Right renal cortex interstitium (tissue), 3 donors: ENCODE measurements at places on chromosomes 12 and 14.
A peak's percentile ranks its signal among the peaks of the same experiment; 100 is the strongest.

DNA sequence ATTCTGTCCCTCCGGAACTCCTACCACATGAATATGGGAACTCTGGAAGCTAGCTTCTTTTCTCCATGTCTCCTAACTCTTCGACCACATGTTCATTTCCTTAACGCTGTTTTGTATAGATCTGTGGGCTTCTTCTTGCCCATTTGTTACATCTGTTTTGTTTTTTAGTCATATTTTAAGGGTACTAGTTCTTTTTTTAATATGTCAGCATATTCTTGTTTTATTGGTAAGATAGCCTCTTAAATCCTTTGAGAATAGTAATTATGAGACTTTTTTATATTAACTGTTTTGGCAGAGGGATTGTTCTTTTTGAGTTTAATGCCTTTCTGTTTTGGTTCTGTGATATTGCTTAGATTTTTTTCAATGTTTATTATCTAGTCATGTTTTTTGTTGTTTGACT, 70.5 kb downstream of the VRK1 start:
- no peak for DNase-seq

GRCh38 chr14:70711451-70711850, 69.7 kb downstream of the TTC9 start:
- no peak for DNase-seq

DNA sequence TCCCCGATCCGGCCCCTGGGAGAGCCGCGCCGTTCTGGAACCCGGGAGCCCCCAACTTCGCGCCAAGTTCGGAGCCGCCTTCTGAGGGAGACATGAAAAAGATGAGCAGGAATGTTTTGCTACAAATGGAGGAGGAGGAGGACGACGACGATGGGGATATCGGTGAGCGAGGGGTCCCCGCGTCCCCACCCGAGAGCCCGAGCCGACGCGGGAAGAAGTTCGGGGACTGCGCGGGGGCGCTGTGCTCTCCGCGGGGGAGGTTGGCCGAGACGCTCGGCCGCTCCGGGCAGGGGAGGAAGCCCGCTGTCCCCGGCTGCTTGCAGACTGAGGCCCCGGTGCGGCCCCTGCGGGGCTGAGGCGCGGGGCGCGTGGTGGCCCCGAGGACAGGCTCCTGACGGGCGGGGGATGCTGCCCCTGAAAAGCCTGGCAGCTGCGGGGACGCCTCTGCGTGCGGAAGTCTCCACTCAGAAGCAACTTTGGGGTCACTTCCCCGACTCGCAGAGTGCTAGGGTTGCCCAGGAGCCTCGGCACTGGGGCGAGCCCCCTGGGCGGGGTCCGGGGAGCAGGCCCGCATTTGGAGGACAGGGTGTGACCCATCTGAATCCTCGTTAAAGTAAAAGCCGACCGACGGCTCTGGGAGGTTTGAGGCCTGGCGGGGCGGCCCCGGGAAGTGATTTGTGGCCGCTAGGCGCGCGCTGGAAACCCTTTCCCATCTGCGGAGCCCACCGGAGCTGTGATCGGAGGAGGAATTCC, 511 bp downstream of the ANO6 start:
- DNase-seq: no peak

GRCh38 chr12:132723764-132724140, 13.1 kb downstream of the PGAM5 start:
- DNase-seq: no peak

GRCh38 chr14:61193476-61193875, 87.7 kb downstream of the TMEM30B start:
- DNase-seq: no peak

GRCh38 chr14:32666308-32666707, 272.4 kb upstream of the NPAS3 start:
- no peak for DNase-seq

GRCh38 chr12:99706736-99707473, 59.4 kb downstream of the GARIN6 start:
- no peak for DNase-seq

GRCh38 chr12:117279606-117280005, 81.8 kb downstream of the NOS1 start:
- no peak for DNase-seq

GRCh38 chr12:83473408-83474095, 786.8 kb downstream of the TMTC2 start:
- DNase-seq: no peak

GRCh38 chr14:88934351-88934806, 109.9 kb downstream of the TTC8 start:
- DNase-seq: peak; percentile 32

GRCh38 chr14:50524060-50524459, 8.3 kb downstream of the MAP4K5 start:
- DNase-seq: no peak

DNA sequence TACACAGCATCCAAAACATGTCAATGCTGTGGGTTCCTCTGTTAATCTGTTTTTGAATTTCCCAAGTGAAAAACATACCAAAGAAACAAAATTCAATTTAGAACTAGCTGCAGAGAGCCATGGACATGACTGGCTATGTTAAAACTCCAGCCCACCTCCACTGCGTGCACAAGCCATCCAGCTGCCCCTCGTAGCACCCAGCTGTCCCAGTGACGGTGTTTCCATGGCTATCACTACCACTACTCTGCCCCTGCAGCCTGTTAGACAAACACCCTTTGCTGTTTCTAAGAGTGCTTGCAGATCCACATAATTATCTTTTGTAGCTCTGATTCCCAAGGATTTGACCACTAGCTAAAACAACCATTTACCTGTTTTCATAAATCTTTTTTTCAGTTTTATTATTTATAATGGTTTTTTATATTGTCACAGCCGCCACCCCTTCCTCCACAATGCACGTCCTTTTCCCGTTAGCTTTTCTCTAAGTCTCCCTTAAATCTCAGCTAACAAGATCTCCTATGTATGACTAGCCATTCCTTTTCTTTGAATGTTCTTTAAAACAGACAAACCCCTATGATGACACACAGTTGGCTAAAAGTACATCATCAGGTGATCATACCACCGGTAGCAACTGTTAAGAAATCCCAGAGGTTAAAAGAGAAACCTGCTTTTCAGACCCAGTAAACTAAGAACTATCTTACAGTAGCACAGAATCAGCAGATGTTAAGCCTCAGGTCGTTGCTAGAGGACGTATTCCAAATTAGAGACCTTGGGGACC, 37.8 kb upstream of the NAA30 start:
- no peak for DNase-seq

- no peak for DNase-seq
These were observed 241.6 kb upstream of the NOVA1 start for GRCh38 chr14:26839481-26839880.

- no peak for DNase-seq
These were observed 53.9 kb upstream of the FICD start for GRCh38 chr12:108461058-108461660.

GRCh38 chr14:93347850-93348249, 868 bp downstream of the COX8C start:
- DNase-seq: no peak

DNA sequence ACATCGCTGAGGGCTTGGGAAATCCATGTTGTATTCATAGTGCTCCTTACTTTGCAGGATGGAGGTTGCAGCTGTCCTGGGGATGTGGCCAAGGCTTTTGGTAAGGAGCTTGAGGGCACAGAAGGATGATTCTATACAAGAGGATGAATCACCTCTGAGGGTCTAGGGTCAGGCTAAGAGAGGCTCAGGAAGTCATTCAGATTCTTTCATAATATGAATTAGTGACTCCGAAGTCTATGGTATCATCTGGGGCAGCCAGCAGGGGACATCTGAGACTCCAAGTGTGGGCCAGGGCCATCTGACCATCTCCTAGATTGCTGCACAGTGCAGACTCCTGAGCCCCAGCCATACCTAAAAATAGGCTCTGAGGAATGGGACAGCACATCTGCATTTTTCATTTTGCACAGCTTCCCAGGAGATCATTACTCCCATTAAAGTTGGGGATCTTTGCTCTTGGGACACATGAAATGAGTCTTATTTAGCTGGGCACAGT, 4.8 kb downstream of the GMPR2 start:
- DNase-seq: no peak

DNA sequence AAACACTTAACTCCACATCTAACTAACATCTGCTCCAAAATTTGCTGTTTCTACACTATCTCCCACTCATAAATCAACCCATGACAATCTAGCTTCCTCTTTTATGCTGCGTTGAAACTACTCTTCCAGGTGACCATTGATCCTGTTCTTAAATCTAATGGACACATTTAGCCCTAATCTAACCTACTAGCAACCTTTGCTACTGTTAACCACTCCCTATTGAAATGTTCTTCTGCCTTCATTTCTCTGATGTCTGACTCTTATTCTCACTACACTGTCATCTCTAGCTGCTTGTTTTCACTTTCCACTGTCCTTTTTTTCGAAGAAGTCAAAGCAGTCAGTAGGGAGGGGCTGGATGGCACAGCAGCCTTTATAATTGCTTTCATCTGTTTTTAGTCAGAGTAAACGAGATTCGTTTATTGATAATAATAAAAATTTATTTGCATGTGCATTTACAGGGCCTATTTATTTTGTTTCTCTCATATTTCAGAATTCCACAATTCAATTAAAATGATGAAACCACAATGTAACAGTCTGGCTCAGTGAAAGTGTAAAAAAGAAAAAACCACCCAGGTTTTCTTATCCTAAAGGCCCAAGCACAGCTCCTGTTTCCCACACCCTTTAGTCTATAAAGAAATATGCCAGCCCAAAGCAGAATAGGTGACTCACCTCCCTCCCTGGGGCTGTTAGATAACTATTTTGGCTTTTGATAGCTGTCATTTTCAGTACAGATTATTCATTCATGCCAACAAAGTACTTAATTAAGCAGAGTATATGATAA, 44.9 kb downstream of the ATP2B1 start:
- no peak for DNase-seq

GRCh38 chr14:63240221-63240620, 36.0 kb downstream of the RHOJ start:
- no peak for DNase-seq

DNA sequence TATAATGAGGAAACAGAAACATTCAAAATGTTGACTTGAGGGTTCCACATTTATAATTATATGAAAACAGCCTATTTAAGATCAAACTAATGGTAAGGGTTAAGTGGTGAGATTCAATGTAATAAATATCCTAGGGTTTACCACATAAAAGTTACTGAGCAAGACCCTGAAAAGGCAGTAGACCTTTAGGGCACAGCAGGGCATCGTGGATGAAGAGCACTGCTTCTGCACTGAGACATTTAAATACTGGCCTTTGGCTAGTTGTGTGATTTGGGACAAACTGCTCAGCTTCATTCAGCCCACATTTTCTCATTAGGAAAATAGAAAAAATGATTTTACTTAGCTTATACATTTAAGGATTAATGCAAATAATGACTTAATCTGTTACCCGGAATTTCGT, 42.0 kb downstream of the CNTN1 start:
- DNase-seq: no peak

GRCh38 chr12:3160081-3160480, 82.9 kb downstream of the TSPAN9 start:
- no peak for DNase-seq

DNA sequence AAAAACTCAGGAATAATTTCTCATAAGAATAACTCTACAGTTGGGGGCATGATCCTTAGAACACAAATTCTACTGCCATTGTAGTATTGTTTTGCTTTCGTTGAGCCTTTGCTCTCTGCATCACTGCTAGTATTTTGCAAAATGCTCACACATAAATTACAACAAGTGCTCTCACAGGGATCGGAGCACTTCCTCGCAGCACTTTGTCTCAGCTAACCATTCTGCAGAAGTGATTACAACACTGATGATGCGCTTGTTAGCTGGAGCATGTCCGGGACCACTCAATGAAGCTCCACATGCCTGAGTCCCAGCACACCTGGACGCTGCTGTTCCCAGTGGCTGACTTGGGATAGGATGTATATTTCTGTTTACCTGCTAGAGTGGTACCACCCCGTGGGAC, 31.6 kb downstream of the MOAP1 start:
- no peak for DNase-seq

- DNase-seq: no peak
These were observed 254.6 kb downstream of the FBXL14 start for GRCh38 chr12:1339618-1340319.

DNA sequence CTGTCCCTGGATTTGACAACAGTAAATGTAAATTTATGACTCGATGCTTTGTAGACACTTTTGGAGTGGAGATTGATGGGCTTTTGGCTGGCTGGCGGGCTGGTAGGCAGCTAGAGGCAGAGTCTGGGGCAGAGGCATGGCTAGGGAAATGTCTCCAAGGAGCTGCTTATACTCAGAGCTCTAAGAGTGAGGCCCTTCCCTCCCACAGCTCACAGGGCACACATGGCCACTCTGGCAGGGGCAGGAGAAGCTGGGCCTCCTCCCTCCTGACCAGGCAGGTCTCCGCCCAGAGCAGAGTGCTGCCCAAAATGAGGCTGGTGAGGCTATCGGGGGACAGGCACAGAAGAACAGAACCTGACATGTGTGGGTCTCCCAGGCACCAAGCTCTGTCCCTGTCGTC, 67.5 kb downstream of the GALNT16 start:
- no peak for DNase-seq

DNA sequence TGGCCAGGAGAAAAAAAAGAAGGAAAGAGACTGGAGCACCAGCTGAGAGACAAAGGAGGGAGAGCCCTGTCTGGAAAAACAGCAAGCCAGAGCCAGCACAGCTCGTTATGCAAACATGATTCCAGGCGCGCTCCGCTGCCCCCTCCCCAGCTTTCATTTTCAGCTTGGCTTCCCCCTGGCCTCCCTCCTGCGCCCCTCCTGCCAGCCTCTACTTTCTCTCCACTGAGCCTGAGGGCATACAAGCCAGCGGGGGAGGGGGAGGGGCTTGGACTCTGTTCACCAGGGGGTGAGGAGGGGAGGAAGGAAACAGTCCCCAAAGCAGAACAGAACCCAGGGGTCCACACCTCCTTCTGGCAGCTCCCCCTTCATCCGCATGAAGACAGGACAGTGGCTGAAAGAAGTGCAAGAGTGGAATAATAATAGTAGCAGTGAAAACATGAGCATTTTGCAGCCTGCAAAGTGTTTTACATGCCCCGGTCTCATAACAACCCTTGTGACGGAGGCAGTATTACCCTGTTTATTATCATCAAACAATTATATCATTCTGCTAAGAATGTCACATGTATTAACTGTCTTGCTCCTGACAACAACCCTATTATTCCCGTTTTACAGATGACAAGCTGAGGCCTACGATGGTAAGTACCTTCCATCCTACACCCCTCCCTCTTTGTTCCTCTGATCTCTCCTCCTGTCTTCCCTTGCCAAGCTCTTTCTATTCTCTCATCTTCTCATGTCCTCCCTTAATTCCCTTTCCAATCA, 24.2 kb downstream of the SMUG1 start:
- no peak for DNase-seq

- DNase-seq: no peak
These were observed 330.2 kb downstream of the ZFP36L1 start for GRCh38 chr14:68462683-68463082.
